ENCODE measurements at places on chromosomes 4 and X.
A peak's percentile ranks its signal among the peaks of the same experiment; 100 is the strongest.

GRCh38 chr4:12146339-12146738 is 717.6 kb upstream of the HS3ST1 start:
- no peaks in the 10 kb centered on the region for H3K4me1 ChIP-seq
- no peaks in the 10 kb centered on the region for H3K36me3 ChIP-seq
- no peak for DNase-seq
- H3K4me3 ChIP-seq, result no peak overlapping the region
- no peak overlapping the region for H3K27ac ChIP-seq

GRCh38 chr4:140037353-140038030 is 116.5 kb downstream of the MAML3 start:
- no peaks in the 10 kb centered on the region for H3K4me1 ChIP-seq
- no peaks in the 10 kb centered on the region for H3K27me3 ChIP-seq
- DNase-seq, result no peak
- H3K36me3 ChIP-seq, result no peaks in the 10 kb centered on the region
- no peak overlapping the region for H3K4me3 ChIP-seq

DNA sequence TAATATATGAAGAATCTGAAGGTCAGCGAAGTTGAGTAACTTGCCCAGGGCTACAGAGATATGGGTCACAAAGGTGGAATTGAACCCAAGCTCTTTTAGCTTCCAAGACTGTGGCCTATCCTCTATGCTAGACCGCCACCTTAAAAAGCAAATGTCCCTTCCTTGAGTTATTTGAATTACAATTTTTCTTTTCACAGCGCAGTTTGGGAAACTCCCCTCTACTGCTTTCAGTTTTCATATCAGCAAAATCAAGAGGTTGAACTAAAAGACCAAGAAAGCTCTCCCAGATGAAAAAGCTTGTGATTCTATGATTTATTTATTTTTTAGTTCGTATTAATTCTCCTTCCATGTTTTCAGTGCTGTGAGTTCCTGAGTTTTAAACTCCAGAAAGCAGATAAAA is 174.5 kb upstream of the C1QTNF7 start:
- H3K4me3 ChIP-seq, result no peak overlapping the region
- peaks cover 23% of the 10 kb centered on the region for H3K4me1 ChIP-seq
- H3K36me3 ChIP-seq, result no peaks in the 10 kb centered on the region
- no peak overlapping the region for H3K27ac ChIP-seq
- no peaks in the 10 kb centered on the region for H3K27me3 ChIP-seq

GRCh38 chr4:15078682-15079642 is 76.7 kb downstream of the CPEB2 start:
- no peaks in the 10 kb centered on the region for H3K27me3 ChIP-seq
- H3K36me3 ChIP-seq, result no peaks in the 10 kb centered on the region
- no peaks in the 10 kb centered on the region for H3K4me1 ChIP-seq
- no peak for DNase-seq

DNA sequence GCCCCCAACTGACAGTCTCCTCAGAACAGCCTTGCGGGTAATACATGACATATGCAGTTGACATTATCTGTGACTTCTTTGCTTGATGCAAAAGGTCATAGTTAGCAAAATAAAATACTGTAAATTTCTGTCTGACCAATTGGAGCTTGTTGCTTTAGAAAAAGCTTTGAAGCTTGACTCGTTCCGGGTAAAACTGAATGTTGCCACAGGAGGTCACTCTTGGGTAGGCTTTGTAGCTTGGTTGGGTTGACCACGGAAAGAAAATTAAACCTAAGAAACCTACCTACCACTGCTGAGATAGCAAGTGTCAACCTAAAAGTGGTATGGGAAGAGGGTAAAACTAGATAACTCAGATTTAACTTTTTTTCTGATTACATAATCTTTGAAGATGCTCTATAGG is 23.2 kb downstream of the PRPS2 start:
- H3K36me3 ChIP-seq, result no peaks in the 10 kb centered on the region
- DNase-seq, result no peak
- no peaks in the 10 kb centered on the region for H3K27me3 ChIP-seq
- no peaks in the 10 kb centered on the region for H3K4me1 ChIP-seq

DNA sequence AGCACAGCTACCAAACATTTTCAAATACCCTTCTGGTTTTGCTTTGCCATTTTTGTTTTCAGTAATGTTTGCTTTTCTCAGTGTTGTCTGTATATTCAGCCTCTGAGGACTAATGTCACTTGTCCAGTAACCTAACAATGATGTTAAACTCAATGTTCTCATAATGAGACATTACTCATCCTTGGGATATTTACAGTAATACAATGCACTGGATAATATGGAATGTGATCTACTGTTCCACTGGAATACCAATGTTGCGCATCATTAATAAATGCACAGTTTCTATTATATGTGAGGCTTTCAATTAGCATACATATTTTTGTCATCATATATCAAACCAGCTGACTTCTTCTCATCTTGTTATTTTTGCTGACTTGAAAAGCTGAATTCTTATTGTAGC is 259.1 kb downstream of the SH2D1A start:
- H3K27me3 ChIP-seq, result no peaks in the 10 kb centered on the region
- H3K4me1 ChIP-seq, result no peaks in the 10 kb centered on the region
- no peak for DNase-seq
- H3K36me3 ChIP-seq, result no peaks in the 10 kb centered on the region
- H3K27ac ChIP-seq, result no peak overlapping the region
- H3K4me3 ChIP-seq, result no peak overlapping the region

DNA sequence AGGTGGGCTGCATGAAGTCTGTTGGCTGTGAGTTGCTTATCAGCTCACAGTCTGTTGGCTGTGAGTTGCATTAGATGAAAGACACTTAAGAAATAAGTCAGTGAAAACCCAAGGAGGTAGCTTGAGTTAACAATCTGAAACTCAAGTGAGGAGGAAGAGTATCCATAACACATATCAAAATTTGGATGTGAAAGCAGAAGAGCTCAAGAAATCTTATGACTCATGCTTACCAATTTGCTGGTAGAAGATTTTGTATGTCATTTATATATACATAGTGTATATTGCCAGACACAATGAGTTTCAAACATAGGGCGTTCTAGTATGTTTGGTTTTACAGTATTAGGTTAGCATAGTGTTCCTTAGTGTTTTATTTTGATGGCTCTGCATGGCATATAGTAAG is 107.4 kb downstream of the DDIT4L start:
- H3K27ac ChIP-seq, result no peak overlapping the region
- peaks cover 6% of the 10 kb centered on the region for H3K4me1 ChIP-seq
- H3K27me3 ChIP-seq, result no peaks in the 10 kb centered on the region
- H3K4me3 ChIP-seq, result no peak overlapping the region
- H3K36me3 ChIP-seq, result no peaks in the 10 kb centered on the region

- H3K36me3 ChIP-seq, result no peaks in the 10 kb centered on the region
- peaks cover 37% of the 10 kb centered on the region for H3K4me1 ChIP-seq
- H3K27me3 ChIP-seq, result no peaks in the 10 kb centered on the region
- H3K27ac ChIP-seq, result peak overlapping the region; percentile 88
- H3K4me3 ChIP-seq, result no peak overlapping the region
Measured at GRCh38 chrX:68895778-68896177, 67.0 kb downstream of the EFNB1 start.

DNA sequence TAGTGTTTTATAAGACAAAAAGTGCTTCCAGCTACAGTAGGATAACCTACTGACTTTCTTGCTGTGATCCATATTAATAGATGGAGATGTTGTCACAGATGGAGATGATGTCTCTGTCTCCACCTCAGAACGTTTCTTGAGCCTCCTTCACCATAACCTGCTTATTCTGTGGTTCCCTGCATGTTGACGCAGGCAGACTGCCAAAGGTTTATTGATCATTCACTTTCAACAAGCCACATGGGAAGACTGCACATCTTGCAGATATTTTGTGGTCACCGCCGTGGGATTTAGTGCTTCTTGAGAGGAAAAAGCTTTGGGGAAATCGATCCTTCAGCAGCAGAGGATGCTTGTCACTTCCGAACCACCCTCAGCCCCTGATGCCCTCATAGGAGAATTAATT is 943.0 kb upstream of the PRKX start:
- no peaks in the 10 kb centered on the region for H3K36me3 ChIP-seq
- no peak overlapping the region for H3K4me3 ChIP-seq
- DNase-seq, result no peak
- H3K27me3 ChIP-seq, result no peaks in the 10 kb centered on the region

- H3K36me3 ChIP-seq, result no peaks in the 10 kb centered on the region
- H3K27ac ChIP-seq, result no peak overlapping the region
- no peaks in the 10 kb centered on the region for H3K4me1 ChIP-seq
- no peaks in the 10 kb centered on the region for H3K27me3 ChIP-seq
- no peak overlapping the region for H3K4me3 ChIP-seq
Measured at GRCh38 chrX:50107470-50107869, 93.3 kb downstream of the AKAP4 start.

DNA sequence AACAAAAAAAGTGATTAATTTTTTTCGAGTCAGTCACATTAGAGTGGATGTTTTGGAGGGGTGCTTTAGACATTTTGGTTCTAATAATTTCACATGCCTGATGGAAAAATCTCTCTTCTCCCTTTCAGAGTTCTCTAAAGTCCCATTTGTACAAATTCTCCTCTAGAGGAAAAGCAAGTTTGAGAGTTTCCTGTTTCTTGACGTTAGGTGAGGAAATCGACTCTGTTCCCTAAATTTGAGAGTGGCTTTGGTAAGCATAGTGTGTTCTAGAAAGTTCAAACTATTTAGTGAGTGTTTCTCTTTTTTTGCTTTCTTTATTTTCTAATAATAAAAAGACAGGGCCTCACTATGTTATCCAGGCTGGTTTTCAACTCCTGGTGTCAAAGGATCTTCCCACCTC is 1.6 kb upstream of the ATP6AP2 start:
- H3K36me3 ChIP-seq, result no peaks in the 10 kb centered on the region
- no peak overlapping the region for H3K27ac ChIP-seq
- H3K27me3 ChIP-seq, result no peaks in the 10 kb centered on the region
- no peak for DNase-seq
- H3K4me1 ChIP-seq, result peaks cover 12% of the 10 kb centered on the region

DNA sequence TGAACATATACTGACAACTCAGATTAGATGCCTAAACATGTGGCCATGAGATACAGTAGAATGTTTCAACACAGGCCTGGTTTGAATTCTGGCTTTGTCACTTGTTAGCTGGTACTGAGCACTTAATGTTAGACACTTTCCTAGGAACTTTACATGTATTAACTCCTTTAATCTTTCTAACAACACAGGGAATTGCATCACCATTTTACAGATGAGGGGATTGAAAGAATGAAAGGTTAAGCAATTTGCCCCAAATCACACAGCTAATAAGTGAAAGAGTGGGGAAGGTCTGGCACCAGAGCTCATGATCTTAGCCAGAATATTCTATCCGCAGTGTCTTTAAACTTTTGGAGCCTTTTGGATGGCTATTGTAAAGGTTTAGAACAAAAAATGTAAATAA is 95.9 kb downstream of the NYX start:
- no peak for DNase-seq
- H3K36me3 ChIP-seq, result no peaks in the 10 kb centered on the region
- H3K4me3 ChIP-seq, result no peak overlapping the region
- H3K27ac ChIP-seq, result no peak overlapping the region
- no peaks in the 10 kb centered on the region for H3K4me1 ChIP-seq
- H3K27me3 ChIP-seq, result no peaks in the 10 kb centered on the region

DNA sequence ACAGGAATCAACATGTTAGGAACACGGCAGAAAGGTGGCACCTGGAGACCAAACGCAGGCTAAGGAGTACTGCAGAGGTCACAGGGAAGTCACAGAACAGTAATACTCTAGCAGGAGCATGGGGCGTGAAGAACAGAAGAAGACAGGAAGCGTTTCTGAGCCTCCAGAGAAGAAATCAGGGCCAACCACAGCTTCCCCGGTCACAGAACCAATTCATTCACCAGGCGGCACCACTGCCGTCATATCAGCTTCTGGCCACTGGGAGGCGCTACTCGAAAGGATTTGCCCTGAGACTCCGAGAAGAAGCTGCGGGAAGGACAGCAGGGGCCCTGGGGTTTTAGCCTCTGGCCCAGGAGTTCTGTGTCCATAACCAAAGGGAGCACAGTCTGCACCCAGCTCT is 78.0 kb upstream of the DRD5 start:
- H3K27ac ChIP-seq, result no peak overlapping the region
- no peaks in the 10 kb centered on the region for H3K36me3 ChIP-seq
- no peak overlapping the region for H3K4me3 ChIP-seq
- no peaks in the 10 kb centered on the region for H3K4me1 ChIP-seq
- peak; percentile 37 for DNase-seq

DNA sequence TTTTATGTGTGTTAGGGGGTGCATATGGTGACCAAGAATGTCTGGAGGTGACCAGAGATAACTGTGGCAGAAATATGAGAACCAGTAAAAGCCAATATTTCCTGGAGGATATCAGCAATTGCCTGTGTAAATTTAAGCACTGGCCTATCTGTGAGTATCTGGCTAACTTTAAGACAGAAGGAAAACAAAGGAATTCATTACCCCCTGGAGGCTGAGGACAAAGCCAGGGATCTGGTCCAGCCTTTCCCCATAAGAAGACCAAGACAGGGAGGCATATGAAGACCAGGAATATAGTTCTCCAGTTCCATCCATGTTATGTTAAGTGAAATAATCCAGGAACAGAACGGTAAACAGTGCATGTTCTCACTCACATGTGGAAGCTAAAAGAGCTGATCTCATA is 49.2 kb downstream of the MFAP3L start:
- peaks cover 34% of the 10 kb centered on the region for H3K27me3 ChIP-seq
- H3K4me1 ChIP-seq, result no peaks in the 10 kb centered on the region
- no peak overlapping the region for H3K27ac ChIP-seq
- no peak overlapping the region for H3K4me3 ChIP-seq
- DNase-seq, result no peak

- H3K4me1 ChIP-seq, result no peaks in the 10 kb centered on the region
- H3K27ac ChIP-seq, result no peak overlapping the region
- DNase-seq, result no peak
- peaks cover 8% of the 10 kb centered on the region for H3K36me3 ChIP-seq
- no peaks in the 10 kb centered on the region for H3K27me3 ChIP-seq
- H3K4me3 ChIP-seq, result no peak overlapping the region
Measured at GRCh38 chr4:17475481-17475880, 36.4 kb downstream of the QDPR start.

DNA sequence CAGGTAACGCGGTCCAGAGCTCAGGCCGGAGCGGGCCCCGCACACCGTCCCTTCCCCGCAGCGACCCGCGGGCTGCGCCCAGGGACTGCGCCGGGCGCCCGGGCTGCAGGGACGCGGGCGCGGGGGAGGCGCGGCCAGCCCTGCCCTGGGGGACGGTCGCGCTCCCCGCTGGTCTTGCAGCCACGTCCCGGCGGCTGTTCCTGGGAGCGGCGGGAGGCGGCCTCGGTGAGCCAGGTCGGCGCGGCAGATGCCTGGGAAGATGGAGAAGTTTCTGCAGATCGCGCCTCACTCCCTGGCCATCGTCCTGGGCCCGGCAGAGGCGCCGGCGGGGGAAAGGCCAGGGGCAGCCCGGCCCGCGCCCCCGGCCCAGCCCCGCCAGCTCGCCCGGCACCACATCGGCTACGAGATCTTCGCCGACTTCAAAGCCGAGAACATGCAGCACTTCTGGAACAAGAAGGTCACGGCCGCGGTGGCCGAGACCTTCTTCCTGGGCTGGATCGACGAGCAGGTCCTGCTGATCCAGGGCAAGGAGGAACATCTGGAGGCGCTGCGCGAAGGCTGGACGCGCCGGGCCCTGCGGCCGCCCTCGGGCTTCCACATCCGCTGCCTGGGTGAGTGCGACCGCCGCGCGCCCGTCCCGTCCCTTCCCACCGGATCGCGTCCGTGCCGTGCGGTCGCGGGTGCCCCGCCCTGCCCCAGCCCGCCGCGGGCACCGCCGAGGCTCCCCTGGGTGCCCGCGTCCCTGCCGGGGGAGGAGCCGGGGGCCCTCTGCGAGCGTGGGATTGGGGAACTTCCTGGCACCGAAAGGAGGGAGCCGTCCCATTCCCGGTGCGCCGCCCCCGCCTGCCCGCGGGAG is 107.4 kb upstream of the STOX2 start:
- no peak for DNase-seq
- H3K4me1 ChIP-seq, result peaks cover 33% of the 10 kb centered on the region
- H3K36me3 ChIP-seq, result no peaks in the 10 kb centered on the region
- peak overlapping the region; percentile 71 for H3K27ac ChIP-seq
